ENCODE measurements at places on chromosomes 4 and X.

GRCh38 chrX:9537781-9538180 is 72.9 kb downstream of the TBL1X start:
- no peak for DNase-seq

- DNase-seq: no peak
These were observed 39.3 kb upstream of the MXD4 start for GRCh38 chr4:2301225-2301642.

DNA sequence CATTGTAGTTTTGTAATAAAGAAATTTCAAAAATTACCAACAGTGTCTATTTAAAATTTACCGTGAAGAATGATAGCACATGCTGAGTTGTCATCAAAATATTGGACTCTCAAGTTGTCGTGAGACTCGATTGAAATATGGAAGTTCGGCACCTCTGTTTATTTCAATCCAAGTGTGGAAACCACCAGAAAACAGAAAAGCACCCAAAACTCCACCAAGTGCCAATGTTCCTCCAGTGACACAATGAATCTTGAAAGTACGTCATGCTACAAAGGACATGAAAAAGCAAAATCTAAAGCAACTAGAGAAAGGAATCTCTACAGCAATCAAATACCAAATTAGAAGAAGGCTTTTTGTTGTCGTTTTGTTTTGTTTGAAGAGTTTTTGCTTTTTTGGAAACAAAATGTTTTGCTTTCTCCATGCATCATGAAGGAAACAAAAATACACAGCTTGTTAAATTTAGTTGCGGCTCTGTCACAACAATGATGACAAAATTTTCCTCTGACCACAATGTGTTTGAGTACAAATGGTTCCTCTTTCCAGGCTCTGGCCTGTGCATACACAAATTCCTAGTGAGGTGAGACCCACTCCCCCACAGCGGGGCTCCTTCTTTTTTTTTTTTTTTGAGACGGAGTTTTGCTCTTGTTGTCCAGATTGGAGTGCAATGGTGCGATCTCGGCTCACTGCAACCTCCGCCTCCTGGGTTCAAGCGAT is 9.6 kb upstream of the IL13RA1 start:
- no peak for DNase-seq

DNA sequence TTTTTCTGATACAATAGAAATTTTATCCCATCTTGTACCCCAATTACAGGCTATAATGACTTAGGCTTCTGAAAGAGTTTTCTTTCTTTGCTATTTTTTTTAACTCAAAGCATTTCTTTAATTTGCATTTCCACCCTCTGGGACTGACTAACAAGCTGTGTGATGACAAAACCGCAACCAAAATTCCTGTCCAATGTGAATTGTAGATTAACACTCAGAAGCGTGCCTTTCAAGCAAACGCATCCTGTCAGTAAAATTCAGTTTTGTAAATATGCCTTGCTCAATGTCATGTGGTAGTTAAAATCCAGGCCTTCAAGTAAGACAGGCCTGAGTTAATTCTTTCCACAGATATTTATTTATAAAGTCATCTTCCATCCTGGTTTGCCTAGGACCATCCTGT is 50.3 kb downstream of the STK32B start:
- DNase-seq: no peak

DNA sequence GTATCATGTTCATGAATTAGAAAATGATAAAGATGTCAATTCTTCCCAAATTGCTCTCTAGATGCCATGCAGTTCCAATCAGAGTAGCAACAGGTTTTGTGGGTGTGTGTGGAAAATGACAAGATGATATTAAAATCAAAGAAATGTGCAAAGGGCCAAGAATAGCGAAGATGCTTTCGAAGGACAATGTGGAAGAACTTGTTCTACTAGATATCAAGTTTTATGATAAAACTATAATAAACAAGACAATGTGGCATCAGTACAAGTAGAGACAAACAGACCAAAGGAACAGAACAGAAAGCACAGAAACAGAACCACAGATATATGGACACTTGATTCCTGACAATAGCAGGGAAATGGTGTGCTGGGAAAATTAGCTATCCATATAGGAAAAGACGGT is 9.0 kb downstream of the TAB3 start:
- DNase-seq: no peak

GRCh38 chrX:110759785-110760184 is 35.8 kb downstream of the CHRDL1 start:
- no peak for DNase-seq

- DNase-seq: no peak
These were observed 309.4 kb downstream of the PPP3CA start for GRCh38 chr4:101037938-101038413.

DNA sequence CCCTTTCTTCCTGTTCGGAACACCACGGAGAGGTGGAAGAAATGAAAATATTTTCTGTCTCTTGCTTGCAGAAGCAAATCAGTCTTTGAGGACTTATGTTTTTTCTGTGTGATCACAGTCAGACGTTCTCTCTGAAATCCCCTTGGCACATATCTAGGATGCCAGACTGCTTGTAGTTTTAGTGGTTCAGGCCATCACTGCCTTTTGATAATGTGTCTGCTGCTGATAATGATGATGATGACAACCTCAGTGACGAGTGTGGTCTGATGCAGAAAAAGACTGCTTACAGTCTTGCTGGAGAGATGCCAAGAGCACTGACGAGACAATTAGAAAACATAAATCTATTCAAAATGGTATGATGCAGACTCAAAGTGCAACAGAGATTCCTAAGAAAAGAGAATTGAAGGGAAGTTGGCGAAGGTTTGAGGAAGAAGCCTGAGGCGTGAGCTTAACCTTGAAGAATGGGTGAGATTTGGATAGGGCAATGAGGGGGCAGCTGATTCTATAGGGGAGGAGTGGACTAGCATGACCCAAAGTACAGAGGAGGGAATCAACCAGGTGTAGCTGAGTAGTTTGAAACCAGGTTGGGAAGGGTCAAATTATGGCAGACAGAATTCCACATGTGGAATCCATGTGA is 7.9 kb downstream of the RAB33A start:
- no peak for DNase-seq

DNA sequence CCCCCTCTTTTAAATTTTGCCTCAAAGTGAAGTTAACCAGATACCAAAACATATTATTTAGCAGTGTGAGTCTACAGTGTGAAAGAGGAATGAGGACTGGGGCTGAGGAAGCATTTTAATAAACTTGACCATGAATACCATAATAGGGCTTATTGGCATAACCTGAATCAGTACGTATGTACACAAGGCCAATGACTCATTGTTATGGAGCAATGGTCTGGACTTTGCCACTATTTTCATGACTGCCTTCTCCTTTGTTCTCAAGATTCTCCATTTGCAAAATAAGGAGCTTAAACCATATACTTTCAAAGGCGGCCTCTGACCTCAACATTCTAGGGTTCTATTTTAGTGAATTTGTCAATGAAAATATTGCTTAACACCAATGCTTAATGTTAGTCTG is 102.8 kb upstream of the OR13H1 start:
- DNase-seq: no peak

GRCh38 chr4:15897577-15897976 is 41.0 kb downstream of the FGFBP1 start:
- no peak for DNase-seq

GRCh38 chr4:75916091-75916661 is 13.9 kb upstream of the PPEF2 start:
- DNase-seq: no peak

DNA sequence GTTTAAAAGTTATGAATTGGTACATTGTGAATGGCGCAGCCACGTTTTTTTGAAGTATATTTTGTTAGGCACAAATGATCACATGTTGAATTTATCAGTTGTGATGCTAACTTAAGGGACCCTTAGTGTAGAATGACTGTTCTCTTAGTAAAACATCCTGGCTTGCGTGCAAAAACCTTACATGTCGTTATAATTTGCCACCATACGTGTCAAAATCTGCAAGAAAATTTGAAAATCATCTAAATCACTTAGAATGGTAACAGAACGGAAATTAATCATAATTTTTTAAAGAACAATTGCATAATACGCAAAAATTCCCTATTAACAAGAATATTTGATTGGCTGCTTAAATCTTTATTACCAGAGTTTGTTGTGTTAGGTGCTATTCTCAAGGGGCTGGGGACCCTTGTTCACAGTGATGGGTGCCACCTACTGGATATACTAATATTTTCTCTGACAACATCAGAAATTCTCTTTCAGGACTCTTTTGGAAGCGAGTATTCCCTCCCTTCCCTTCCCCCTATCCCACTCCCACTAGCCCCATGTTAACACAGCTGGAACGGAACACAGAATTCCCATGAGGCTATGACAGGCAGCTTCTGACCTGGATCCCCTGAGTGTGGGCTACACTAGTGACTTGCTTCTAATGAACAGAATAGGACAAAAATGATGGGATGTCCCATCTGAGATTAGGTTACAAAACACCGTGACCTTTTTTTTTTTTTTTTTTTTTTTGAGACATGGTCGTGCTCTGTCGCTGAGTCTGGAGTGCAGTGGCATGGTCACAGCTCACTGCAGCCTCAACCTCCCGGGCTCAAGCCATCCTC is 71.8 kb downstream of the SUPT20HL2 start:
- DNase-seq: no peak

DNA sequence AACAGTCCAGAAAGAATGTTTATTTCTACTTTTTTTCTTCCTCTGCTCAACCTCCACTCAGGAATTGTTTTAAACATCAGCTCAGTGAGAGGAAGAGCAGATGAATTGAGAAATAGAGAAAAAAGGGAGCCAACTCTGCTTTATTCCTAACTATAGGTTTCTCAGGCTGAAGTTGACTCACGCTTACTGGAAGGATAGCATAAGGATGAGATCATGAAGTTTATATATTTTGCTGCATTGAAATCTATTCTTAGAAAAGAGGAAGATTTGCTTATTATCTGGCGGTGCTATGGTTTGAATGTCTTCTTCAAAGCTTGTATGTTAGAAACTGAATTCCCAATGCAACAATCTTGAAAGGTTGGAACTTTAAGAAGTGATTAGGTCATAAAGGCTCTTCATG is 1673.4 kb upstream of the PCDH7 start:
- no peak for DNase-seq

- DNase-seq: no peak
These were observed 51.9 kb downstream of the PHKA2 start for GRCh38 chrX:18931972-18932371.

DNA sequence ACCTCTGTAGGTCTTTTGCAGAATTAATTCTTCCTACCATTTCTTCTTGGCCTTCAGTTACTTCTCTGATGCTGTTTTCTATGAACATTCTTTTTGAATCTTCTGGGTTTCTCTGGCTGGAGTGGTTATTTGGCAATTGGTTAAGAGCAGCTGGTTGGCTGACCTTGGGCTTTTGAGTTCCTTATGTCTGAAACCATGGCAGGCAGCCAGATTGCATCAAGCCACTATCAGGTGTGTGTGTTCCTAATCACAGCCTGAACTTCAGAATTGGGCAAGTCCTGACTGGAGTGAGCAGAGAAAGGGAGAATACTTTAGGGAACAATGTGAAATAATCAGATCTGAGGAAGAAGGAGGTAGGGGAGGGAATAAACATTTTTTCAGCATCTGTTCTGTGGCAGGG is 90.2 kb downstream of the ARHGAP10 start:
- DNase-seq: peak; percentile 22

GRCh38 chr4:110618581-110619462 is 4.1 kb downstream of the PITX2 start:
- DNase-seq: no peak

GRCh38 chr4:40446839-40447238 is 111.7 kb downstream of the CHRNA9 start:
- DNase-seq: no peak

All from hypothalamus (tissue), 51 donors.